Foreskin keratinocyte (primary cell): ENCODE measurements at places on chromosomes 7 and 10. TPM values are rescaled to one million over a fixed set of nuclear protein-coding genes. Genes with fewer than 3 reads are reported as not detected.
A peak's percentile ranks its signal among the peaks of the same experiment; 100 is the strongest.

SPDYE5 gene
- not detected in 2 replicates for total RNA-seq

IGFBP1 gene
- not detected in 2 replicates for total RNA-seq

C10orf90 gene
- total RNA-seq, result not detected in 2 replicates

FAM25G gene
- total RNA-seq, result 0.74 TPM in 1 of 2 replicates, not detected in the other

SLC29A3 gene
- total RNA-seq, result 0.71 and 0.74 TPM in 2 replicates

METTL27 gene
- total RNA-seq, result 11.8 and 18.0 TPM in 2 replicates

LRRD1 gene
- 0.04 TPM in 1 of 2 replicates, not detected in the other for total RNA-seq

ZNF804B gene
- total RNA-seq, result not detected in 2 replicates

TMEM176B gene
- total RNA-seq, result not detected in 2 replicates

CYP3A4 gene
- not detected in 2 replicates for total RNA-seq

GPR15LG gene
- total RNA-seq, result 0.32 TPM in 1 of 2 replicates, not detected in the other

SLC26A5 gene
- total RNA-seq, result not detected in 2 replicates

PTF1A gene
- not detected in 2 replicates for total RNA-seq

SRGN gene
- 0.10 and 0.11 TPM in 2 replicates for total RNA-seq

KNDC1 gene
- total RNA-seq, result 0.03 and 0.04 TPM in 2 replicates

VSTM4 gene
- total RNA-seq, result not detected in 2 replicates

DNA sequence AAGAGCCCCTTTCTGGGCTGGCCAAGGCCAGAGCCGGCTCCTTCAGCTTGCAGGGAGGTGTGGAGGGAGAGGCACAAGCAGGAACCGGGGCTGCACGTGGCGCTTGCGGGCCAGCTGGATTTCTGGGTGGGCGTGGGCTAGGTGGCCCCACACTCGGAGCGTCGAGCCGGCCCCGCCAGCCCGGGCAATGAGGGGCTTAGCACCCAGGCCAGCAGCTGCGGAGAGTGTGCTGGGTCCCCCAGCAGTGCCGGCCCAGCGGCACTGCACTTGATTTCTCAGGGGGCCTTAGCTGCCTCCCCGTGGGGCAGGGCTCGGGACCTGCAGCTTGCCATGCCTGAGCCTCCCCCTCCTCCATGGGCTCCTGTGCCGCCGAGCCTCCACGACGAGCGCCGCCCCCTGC lies 48.1 kb downstream of the SH2D4B start:
- DNase-seq, result no peak

DNA sequence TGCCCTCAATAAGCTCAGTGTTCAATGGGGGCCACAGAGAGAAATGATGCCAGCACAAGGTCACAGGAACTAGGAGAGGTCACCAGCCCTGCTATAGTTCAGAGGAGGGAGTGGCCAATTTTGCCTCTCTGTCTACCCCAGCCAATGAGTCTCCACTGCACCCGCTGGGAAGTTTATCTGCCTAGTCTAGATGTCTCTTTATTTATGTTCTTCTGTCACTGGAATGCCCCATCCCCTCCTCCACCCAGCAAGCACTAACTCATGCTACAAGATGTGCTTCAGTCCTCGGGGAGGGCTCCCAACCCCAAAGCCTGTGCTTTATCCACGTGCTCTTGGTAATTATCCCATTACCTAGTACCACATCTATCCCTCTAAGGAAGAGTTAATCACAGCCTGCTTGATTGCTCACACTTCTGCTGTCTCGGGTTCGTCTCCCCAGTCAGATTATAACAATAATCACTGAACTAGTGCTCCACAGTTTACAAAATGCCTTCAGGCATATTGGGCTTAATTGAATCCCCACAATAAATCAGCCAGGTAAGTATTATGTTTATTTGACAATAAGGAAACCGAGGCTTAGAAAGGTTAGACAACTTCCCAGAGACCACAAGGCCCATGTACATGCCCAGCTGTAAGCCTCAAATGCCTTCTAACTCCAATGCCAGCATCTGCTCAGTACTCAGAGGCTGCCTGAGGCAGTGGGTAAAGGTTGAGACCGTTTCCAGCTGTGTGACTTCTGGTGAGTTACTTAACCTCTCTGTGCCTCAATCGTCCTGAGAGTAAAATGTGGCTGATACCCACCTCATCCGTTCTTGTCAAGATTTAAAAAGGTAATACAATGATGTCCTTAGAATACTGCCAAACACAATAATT lies 3.9 kb downstream of the HIP1 start:
- DNase-seq, result peak; percentile 59

GRCh38 chr7:81162771-81163525 lies 244.1 kb upstream of the SEMA3C start:
- no peak for DNase-seq

- no peak for DNase-seq
Measured at GRCh38 chr7:55161154-55161687, 142.4 kb downstream of the EGFR start.

- DNase-seq, result no peak
Measured at GRCh38 chr10:68103261-68103878, 5.9 kb upstream of the MYPN start.

GRCh38 chr10:106535304-106535953 lies 629.1 kb downstream of the SORCS1 start:
- no peak for DNase-seq

DNA sequence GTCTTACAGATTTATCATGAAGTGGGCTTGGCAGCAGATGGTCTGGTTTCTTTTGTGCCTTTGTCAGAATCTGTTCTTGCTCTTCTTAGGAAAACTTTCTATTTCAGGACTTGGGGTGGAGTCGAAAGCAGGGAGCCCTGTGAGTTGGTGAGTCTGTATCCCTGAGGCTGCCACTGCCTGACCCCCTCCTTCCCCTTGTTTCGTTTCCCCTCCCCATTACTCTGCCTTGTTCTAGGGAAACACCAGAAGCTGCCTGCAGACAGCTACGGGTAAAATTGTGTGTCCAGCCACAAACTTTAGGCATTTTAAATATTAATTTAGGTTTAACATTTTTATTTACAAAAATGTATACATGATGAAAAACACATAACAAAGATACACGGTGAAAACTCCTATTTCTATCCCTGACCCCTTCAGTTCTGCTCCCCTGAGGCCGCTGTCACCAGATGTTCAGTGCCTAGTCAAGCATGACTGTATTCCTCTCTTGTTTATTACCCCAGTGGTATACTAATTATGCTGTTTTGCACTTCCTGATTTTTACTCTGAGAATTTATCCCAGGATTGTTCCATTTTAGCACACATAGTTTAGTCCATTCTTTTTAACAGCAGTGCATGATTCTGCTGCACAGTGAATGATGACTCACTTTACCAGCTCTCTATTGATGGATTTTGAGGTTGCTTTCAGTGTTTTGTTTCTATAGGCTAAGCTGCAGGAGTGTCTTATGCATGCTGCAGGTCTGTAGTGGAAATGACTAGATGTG lies 9.1 kb downstream of the TSPAN14 start:
- no peak for DNase-seq

DNA sequence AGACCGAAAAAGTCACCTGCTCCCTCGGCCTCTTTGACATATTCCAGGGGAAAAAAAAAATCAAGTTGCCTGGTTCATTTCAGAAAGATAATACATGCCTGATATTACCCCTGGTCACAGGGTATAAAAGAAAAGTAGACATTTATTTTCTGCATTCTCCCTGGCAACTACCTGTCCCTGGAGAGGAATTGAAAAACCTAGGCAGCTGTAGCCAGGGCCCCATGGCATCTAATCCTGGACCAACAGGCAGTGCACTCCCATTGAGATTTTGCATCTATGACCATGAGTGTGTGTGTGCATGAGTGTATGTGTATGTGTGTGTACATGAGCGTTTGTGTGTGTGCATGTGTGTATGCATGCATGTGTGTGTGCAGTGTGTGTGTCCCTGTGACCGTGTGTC lies 338.2 kb upstream of the PFKP start:
- no peak for DNase-seq

GRCh38 chr10:7538970-7539654 lies 127.7 kb downstream of the ITIH5 start:
- no peak for DNase-seq

DNA sequence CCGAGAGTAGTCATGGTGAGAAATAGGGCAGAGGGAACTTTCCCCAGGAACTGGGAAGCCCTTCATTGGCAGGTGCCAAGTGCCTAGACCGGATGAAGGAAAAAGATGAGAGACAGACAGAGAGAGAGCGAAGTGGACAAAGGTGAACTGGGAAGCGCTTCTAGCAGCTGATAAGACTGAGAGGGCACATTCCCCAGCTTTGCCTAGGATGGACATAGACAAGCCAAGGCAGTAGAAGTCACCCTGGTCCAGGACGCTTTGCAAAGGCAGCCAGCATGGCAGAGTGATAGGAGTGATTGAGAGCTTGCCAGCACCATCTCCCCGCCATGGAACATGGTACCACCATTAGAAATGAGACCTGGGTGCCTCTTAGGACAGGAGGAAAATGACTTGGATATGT lies 372.8 kb upstream of the MGMT start:
- no peak for DNase-seq

DNA sequence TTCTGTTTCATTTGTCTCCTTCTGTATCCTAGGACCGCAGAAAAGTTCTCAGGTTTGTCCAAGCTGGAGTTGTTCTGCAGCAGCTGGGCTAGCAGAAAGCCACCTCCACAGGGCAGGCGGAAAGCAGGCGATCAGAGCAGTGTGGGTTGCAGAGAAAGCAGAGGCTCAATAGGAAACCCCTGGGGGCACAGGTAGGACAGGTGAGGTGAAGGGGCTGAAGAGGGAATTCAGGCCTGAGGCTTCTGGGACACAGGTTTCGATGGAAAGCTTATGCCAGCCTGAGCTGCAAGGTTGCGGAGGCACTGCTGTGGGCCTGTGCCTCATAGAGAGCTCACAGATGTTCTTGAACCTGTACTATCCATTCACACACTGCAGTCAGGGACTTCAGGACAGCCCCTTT lies 194.9 kb upstream of the TPK1 start:
- no peak for DNase-seq

- DNase-seq, result no peak
Measured at GRCh38 chr7:110676785-110677184, 414.1 kb upstream of the LRRN3 start.

GRCh38 chr7:2481195-2481594 lies 5.0 kb upstream of the GRIFIN start:
- DNase-seq, result no peak

GRCh38 chr10:110822035-110822711 lies 49.6 kb upstream of the PDCD4 start:
- DNase-seq, result no peak

DNA sequence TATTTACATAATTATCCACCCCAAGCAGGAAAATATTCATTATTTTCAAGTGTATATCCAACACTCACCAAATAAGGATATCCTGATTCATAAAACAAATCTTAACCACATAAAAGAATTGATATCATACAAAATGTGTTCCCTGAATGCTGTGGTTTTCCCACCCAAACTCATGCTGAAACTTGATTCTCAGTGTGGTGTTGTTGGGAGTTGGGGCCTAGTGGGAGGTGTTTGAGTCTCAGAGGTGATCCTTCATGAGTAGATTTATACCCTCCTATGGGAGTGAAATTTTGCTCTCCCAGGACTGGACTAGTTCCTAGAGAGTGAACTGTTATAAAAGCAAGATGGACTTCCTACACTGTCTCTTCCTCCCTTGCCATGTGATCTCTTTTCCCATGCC lies 1028.3 kb downstream of the SORCS1 start:
- peak; percentile 82 for DNase-seq

- no peak for DNase-seq
Measured at GRCh38 chr10:77358656-77359055, 279.0 kb downstream of the KCNMA1 start.

GRCh38 chr10:99693933-99694583 lies 34.7 kb downstream of the ENTPD7 start:
- no peak for DNase-seq

GRCh38 chr7:71480791-71481190 lies 348.8 kb downstream of the GALNT17 start:
- no peak for DNase-seq

- peak; percentile 20 for DNase-seq
Measured at GRCh38 chr7:141356161-141356560, 195.0 kb upstream of the AGK start.

DNA sequence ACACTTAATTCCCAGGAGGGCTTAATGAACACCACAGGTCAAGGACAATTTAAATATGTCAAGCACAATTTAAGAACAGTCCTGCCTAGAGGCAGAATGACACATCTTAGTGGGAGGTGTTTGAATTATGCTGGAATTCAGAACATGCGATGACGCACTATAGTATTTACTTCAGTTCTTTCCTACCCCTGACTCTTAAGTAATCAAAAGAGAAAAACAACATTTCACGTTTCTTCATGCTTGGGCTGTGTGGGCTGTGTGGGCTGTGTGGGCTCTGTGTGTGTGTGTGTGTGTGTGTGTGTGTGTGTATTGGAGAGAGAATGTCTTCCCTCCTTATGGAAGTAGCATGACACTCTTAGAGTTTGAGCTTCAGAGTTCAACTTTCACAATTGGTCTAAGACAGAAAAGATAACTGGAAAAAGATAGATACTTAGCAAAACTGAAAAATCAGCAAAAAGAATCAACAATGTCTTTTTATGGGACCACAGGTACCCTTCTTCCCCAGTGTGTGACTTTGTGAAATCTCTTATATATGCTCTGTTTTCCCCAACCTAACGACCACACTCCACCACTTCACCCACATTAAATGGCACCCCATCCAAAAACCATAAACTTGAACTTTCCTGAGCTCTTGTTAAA lies 33.7 kb upstream of the CABCOCO1 start:
- DNase-seq, result peak; percentile 92

DNA sequence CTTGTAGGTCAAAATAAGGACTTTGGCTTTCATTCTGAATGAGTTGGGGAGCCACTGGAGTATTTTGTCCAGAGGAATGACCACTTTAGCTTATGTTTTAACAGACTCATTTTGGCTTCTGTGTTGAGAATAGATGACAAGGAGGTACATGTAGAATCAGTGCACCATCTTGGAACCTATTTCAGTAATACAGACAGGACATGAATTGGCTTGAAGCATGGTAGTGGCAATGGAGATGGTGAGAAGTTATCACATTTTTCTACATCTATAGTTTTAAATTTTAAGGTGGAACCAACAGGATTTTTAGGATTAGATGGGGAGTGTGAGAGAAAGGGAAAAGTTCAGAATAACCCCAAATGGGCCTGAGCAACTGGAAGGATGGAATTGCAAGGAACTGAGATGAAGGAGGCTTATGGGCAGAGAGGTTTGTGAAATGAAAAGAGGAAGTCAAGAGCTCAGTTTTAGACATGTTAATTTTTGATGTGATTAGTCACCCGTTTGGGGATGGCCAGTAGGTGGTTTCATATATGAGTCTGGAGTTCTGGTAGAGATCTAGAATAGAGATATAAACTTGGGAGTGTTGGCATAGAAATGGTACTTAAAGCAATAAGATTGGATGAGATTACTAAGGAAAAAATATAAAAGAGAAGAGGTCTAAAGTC lies 89.2 kb upstream of the JAZF1 start:
- no peak for DNase-seq
